ENCODE measurements at places on chromosomes 1 and 21. TPM values are rescaled to one million over a fixed set of nuclear protein-coding genes. Genes with fewer than 3 reads are reported as not detected.
A peak's percentile ranks its signal among the peaks of the same experiment; 100 is the strongest.

DNA sequence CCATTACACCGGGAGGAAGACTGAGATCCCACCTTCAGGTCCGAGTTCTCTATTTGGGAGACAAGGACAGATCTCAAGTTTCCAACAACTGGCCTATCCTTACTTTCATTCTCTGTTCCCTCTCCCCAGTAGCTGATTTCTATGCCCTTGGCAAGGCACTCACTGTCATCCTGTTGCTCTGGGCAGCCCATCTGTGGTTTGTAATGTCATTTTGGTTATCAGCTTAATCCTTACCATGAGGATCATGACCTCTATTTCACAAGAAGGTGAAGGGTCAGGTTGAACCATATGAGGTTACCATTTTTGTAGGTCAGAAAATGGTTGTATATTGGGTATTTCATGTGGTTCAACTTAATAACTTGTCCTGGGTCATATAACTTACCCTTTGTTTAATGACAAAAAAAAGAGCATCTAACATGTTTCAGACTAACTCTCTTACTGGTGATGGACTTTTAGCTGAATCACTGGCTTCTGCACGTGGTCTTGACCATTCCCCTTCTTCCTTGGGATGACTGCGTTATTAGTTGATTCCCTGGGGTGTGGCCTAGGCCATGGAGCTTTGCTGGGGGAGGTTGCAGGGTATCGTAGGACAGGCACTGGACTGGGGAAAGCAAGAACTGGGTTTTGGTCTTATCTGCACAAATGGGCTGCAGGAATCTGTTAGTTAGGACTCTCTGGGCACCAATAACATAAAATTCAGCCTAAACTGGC lies 120.2 kb downstream of the ACTL8 start:
- DNase-seq = no peak

- DNase-seq = no peak
These were observed 15.5 kb upstream of the POFUT2 start for GRCh38 chr21:45303091-45303615.

The ADGRB2 gene
- 0.79 TPM for total RNA-seq

DNA sequence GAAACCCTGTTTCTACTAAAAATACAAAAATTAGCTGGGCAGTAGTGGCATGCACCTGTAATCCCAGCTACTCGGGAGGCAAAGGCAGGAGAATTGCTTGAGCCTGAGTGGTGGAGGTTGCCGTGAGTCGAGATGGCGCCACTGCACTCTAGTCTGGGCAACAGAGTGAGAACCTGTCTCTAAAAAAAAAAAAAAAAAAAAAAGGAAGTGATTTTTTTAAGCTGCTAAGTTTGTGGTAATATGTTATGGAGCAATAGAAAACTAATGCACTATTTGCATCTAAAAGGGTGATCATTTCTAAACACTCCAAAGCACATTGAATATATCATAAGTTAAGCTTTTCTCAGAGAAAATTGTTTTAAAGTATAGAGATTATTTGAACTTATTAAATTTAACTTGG lies 244.8 kb upstream of the SPAG17 start:
- no peak for DNase-seq

- DNase-seq = no peak
These were observed 124.8 kb downstream of the DISC1 start for GRCh38 chr1:231751415-231751814.

- DNase-seq = no peak
These were observed 195.8 kb downstream of the MATN1 start for GRCh38 chr1:30527511-30528140.

The HUNK gene
- not detected for total RNA-seq

DNA sequence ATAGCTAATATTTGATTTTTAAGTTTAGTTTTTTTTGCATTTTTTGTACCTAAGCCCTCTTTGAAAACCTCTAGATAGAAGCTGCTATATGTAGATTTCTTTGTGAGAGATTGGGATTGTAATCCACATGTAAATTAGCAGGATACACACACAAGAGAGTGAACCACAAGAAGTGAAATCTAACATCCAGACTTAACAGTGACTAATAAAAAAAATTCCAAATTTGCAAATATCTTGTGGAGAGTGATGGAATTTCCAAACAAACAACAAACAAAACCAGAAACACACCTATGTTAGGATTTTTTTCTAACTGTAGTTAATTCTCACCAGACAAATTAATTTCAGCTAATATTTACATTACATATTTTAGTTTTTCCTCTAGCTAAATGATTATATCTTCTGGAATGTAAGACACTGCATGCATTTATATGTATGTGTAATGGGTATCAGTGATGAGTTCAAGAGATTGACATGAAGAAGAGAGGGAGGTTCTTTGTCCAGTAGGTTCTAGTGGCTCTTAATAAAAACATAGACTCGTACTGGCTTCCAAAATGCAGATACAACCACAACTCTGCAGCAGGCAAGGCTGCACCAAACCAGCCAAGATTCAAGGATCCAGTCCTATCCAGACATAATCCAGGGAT lies 12.8 kb downstream of the CLDN17 start:
- no peak for DNase-seq

DNA sequence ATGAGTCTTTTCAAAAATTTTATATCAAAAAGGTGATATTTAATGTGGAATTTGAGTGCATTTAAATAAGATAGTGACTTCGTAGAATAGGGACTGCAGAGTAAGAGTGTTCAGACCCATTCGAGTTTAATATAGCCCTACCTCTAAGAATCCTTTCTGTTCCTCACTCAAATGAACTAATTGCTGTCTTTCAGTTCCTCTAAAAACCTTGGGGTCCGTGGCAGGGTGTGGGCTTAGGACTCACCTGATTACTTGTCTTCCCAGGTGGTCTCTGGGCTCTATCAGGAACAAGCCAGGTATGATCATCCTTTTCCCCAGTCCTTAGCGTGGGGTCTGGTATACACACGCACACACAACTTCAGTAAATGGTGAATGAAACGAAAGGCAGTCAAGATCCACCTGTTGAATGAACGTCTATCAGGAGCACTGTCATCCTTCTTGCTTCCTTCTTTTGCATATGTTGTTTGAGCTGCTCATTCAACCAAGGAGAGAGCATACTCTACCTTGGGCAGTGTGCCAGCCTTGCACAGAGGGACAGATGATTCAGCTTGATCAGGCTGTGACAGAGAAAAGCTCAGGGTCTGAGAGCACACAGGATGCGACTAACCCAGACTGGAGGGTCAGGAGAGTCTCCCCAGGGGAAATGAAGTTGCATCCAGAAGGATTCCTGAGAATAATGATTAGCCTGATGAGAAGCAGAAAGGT lies 1.2 kb upstream of the RNF11 start:
- DNase-seq = peak; percentile 49

DNA sequence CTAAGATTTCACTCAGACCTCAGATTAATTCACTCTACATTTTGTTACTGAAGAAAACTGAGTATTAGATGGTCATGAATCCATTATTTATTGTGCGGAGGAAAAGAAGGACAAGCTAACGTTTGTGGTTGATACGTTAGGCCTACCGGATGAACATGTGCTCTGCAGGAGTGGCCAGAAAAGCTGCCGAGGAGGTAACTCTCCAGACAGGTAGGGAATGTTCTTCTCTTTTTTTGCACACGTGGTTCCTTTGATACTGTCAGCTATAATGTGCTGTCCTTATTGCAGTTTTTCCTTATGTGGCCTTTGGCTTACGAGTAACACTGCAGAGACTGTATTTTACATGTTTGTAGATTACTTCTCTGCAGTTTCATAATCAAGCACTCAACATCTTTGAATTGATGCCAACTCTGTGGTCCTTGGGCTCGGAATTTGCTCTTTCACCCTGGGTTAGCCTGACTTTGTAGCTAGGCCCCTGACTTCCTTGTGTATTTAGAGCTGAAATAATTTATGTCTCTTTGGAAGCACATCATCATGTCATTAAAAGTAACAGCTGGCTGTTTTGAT lies 13.6 kb downstream of the MTR start:
- DNase-seq = no peak

- no peak for DNase-seq
These were observed 8.1 kb upstream of the ACOT7 start for GRCh38 chr1:6401673-6402072.

DNA sequence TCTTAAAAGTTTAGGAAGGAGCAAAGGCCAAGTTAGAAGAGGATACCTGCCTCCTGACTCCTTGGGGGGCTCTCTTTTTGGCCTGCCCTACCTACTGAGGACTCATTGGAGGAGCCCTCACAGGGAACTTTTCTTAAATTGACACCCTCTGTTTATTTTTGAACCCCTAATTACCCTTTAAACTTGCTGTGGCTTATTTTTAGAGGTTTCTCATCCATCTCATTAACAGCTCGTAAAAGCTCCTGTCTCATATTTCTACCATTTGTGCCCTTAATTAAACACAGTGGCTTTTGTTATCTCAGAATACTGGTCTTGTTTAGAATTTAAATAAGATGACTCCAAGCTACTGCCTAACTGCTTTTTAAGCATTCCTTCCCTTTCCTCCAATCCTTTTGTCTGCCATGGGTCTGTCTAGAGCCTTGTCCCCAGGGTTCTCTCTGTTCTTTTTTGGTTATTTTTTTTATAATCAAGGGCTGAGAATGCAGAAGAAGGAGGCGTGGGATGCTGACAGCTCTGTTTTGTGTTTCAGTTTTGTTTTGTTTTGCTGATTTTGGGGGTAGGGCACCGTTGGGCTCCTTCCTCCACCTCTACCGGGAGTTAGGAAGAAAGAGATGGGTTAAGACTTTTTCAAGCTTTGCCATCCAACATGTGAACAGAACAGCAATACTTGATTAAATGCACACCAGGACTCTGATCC lies 78.0 kb downstream of the SYT6 start:
- no peak for DNase-seq

- peak; percentile 58 for DNase-seq
These were observed 416 bp upstream of the TNFRSF14 start for GRCh38 chr1:2555634-2556276.

The CASQ2 gene
- not detected for total RNA-seq

The FMO2 gene
- not detected for total RNA-seq

GRCh38 chr1:50841791-50842387 lies 118.2 kb downstream of the FAF1 start:
- no peak for DNase-seq

GRCh38 chr1:212853658-212854057 lies 4.4 kb upstream of the FLVCR1 start:
- no peak for DNase-seq

DNA sequence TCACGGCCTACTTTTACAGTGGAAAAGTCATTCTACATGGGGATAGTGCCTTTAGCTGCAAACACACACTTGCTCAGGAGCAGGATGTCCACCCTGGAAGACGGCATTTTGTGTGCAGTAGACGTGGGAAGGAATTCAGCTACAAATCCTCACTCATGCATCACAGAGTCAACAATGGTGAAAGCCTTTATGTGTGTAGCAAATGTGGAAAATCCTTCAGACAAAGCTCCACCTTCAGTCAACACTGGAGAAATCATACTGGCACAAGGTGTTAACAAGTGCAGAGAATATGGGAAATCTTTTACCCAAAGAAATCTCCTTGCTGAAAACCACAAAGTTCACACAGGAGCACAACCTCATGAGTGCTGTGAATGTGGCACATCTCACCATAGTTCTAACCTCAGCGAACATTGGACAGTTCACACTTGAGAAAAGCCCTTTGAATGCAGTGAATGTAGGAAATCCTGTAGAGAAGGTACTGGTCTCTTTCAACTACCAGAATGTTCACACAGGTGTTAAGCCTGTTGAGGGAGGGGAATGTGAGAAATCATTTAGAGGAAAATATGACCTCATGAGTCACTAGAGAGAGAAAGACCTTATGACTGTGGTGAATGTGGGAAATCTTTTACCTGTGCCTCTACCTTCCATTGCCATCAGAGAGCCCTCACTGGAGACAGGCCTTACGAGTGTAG lies 101.8 kb downstream of the PTGS2 start:
- DNase-seq = no peak

The IFI44 gene
- total RNA-seq = 24.2 TPM

The GJC2 gene
- total RNA-seq = 8.2 TPM

DNA sequence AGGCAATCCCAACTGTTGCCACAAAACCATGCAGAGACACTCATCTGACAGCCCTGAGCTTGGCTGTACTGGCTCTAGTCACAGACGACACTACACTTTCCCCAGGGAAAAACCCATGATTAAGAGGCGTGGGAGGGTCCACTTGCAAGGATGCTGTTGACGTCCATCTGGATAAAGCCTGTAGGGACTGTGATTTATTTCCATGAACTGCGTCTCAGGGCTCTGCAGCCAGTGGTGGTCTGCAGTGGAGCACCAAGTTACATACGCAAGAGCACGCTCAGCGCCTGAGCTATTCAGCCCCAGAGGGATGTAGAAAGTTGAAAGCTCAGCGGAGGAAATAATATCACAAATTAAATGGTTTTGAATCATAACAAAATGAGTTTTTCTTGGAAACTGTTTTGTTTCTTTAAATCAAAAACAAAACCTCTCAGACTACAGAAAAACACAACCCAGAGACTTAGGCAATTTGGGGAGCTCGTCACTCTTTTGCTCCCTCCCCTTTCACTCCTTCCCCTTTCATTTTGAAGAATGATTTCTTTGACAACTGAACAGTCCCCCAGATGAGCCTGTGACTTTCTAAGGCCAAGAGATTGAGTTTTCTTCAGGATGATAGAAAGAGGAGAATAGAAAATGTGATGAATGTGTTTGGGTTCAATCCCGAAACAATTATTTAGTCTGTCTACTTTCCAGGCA lies 71.2 kb downstream of the NGF start:
- no peak for DNase-seq

GRCh38 chr21:33339918-33340317 lies 15.1 kb downstream of the IFNAR1 start:
- DNase-seq = no peak

The PODN gene
- total RNA-seq = not detected

The SLC2A5 gene
- not detected for total RNA-seq

The ABCA4 gene
- total RNA-seq = not detected

The ST6GALNAC5 gene
- not detected for total RNA-seq

DNA sequence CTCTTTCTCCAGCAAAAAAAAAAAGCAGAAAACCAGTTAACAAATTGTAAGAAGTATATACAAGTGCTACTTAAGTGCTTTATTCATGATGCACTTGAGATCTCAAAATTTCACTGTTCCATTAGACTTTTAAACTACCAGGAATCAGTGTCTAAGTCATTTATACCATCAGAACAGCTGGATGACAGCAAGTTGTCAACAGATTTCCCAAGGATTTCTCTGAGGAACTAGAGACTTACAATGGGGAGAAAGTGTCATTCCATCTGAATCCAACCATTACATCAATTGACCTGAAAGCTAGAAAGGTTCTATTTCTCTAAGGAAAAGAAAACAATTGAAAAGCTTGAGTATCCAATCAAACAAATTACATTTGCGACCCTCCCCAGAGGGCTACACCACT lies 43.8 kb downstream of the USH2A start:
- DNase-seq = no peak

GRCh38 chr1:65258106-65258505 lies 51.2 kb upstream of the DNAJC6 start:
- no peak for DNase-seq

- DNase-seq = no peak
These were observed 24.9 kb downstream of the KCNQ4 start for GRCh38 chr1:40808444-40808843.

The ST6GALNAC3 gene
- 2.3 TPM for total RNA-seq

Measured in CD8-positive, alpha-beta T cell (primary cell).